Activated T-cell treated with anti-CD3 and anti-CD28 coated beads, Interleukin-2, amount 50 U/mL, for 72 hours (primary cell): ENCODE measurements at places on chromosomes 6 and 20. TPM values are rescaled to one million over a fixed set of nuclear protein-coding genes. Genes with fewer than 3 reads are reported as not detected.
A peak's percentile ranks its signal among the peaks of the same experiment; 100 is the strongest.

DNA sequence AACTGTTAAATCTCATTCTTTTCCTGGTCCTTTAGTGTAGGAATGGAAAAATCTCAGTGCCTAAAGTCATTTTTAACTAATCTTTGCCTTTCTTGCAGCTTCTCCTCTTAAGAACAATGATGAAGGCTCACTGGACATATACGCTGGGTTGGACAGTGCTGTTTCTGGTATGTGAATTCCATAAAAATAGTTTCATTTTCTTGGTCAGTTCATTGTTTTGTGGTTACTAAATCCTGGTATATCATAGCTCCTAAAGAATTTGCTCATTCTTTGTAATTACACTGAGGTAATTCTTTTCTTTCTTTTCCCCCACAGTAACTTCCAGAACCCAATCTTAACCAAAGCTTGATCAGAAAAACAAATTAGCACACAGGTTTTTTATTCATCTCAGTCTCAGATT is 23.4 kb downstream of the CASP8AP2 start:
- peaks cover 41% of the 10 kb centered on the region for H3K36me3 ChIP-seq
- DNase-seq: no peak
- no peaks in the 10 kb centered on the region for H3K27me3 ChIP-seq
- no peaks in the 10 kb centered on the region for H3K4me1 ChIP-seq
- H3K27ac ChIP-seq: peak overlapping the region; percentile 59
- H3K4me3 ChIP-seq: no peak overlapping the region

- H3K4me1 ChIP-seq: peaks cover 44% of the 10 kb centered on the region
- peaks cover 11% of the 10 kb centered on the region for H3K27me3 ChIP-seq
- H3K27ac ChIP-seq: no peak overlapping the region
- H3K36me3 ChIP-seq: no peaks in the 10 kb centered on the region
These were observed 47.3 kb upstream of the IL20RA start for GRCh38 chr6:137092018-137092417.

DNA sequence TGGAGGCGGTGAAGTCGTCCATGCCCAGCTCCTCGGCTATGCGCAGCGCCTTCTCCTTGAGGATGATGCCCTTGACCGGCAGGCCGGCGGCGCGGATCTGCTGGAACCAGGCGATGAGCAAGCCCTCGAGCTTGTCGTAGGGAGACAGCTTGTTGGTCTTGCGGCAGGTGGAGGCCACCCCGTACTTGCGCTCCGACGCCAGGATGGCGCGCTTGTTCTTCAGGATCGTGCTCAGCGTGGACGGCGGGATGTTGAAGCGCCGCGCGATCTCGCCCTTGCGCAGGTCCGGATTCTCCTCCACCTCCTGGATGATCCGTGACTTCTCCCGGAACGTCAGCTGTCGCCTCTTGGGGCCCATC is 435 bp downstream of the CENPB start:
- peak; percentile 57 for DNase-seq
- H3K36me3 ChIP-seq: peaks cover 2% of the 10 kb centered on the region
- H3K27ac ChIP-seq: peak overlapping the region; percentile 43
- peaks cover 61% of the 10 kb centered on the region for H3K4me1 ChIP-seq
- H3K27me3 ChIP-seq: no peaks in the 10 kb centered on the region
- peak overlapping the region; percentile 84 for H3K4me3 ChIP-seq

DNA sequence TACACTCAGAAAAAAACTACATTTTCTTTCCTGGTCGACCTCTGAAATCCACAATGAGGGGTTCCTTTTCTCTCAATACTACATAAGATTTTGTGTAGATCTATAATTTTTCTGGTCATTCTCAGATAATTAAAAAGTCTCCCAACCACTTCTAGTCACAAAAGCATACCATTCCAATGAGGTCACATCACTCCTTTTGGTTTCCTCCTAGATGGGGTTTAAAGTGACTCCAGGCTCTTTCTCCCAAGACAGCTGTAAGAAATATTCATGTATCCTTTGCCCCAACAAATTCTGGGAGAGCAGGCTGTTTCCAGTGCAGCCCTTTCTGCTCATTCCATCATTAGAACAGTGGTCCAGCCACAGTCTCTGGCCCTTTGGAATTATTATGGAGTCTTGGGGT is 43.1 kb upstream of the BEND6 start:
- peaks cover 6% of the 10 kb centered on the region for H3K27me3 ChIP-seq
- DNase-seq: no peak
- no peak overlapping the region for H3K27ac ChIP-seq
- no peaks in the 10 kb centered on the region for H3K4me1 ChIP-seq
- H3K4me3 ChIP-seq: no peak overlapping the region
- H3K36me3 ChIP-seq: no peaks in the 10 kb centered on the region

- no peak for DNase-seq
- peaks cover 7% of the 10 kb centered on the region for H3K36me3 ChIP-seq
- peaks cover 11% of the 10 kb centered on the region for H3K27me3 ChIP-seq
- H3K4me3 ChIP-seq: no peak overlapping the region
- H3K27ac ChIP-seq: no peak overlapping the region
These were observed 15.5 kb upstream of the ZFP57 start for GRCh38 chr6:29696147-29697125.

DNA sequence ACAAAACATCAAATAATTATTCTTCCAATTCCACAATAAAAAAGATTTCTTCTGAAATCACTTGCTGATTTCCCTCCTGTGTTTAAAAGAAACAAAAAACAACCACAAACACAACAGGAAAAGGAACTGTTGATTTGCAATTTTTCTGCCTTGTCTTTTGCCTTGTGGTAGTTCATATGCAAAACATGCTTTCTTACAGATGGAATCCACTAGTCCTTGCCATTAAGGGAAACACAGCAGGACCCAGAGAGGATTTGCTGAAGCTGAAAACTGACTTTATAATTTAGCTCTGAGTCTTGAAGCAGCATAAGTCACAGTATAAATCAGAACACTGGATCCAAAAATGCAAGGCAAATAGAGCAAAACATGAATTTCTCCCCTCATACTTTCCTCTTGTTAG is 328.8 kb downstream of the PHF3 start:
- no peak overlapping the region for H3K4me3 ChIP-seq
- H3K36me3 ChIP-seq: no peaks in the 10 kb centered on the region
- no peak overlapping the region for H3K27ac ChIP-seq
- no peaks in the 10 kb centered on the region for H3K27me3 ChIP-seq

Gene SHLD1
- total RNA-seq: 10.1 TPM

Gene PTPRT
- total RNA-seq: not detected

Gene NHLRC1
- 0.14 TPM for total RNA-seq

Gene PPP2R5D
- 51.3 TPM for total RNA-seq

Gene GSTA2
- not detected for total RNA-seq

DNA sequence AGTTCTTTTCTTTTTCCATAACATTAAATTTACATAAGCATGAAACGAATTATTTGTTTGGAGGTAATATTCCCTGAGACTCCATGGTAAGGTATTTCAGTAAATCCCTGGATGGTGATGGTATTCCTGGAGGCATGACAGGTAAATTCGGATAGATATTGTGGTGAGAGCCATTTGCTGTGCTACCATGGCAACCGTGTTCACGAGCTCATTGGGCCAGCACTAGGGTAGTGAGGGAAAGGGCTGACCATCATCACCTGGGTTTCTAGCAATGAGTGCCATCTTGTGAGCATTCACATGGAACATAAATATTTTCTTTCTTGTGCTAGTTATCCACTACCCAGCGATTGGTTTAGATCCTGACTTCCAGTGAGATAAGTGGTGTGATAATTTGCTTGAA is 51.9 kb upstream of the GNRH2 start:
- H3K4me1 ChIP-seq: peaks cover 24% of the 10 kb centered on the region
- H3K4me3 ChIP-seq: no peak overlapping the region
- H3K27ac ChIP-seq: no peak overlapping the region
- no peaks in the 10 kb centered on the region for H3K27me3 ChIP-seq

DNA sequence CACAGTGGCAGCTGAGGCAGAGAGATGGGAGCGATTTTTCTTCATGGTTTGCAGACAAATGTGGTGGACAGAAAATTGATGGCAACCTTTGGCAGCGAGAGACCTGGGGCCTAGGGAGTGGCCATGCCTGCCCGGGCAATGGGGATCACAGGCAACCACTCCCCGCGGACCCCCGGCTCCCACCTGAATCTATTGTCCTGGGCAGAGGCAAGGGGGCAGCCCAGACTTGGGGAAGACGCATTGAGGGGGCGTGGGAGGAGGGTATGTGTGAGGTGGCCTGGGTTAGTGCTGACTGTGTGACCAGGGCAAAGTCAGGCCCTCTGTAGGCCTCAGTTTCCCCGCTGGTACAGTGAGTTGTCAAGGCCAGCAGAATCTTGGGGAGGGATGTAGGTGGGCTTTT is 53.6 kb upstream of the BLCAP start:
- no peak overlapping the region for H3K4me3 ChIP-seq
- peaks cover 2% of the 10 kb centered on the region for H3K36me3 ChIP-seq
- no peaks in the 10 kb centered on the region for H3K4me1 ChIP-seq

Gene MYBL2
- 76.9 TPM for total RNA-seq

Gene RXRB
- total RNA-seq: 55.6 TPM

DNA sequence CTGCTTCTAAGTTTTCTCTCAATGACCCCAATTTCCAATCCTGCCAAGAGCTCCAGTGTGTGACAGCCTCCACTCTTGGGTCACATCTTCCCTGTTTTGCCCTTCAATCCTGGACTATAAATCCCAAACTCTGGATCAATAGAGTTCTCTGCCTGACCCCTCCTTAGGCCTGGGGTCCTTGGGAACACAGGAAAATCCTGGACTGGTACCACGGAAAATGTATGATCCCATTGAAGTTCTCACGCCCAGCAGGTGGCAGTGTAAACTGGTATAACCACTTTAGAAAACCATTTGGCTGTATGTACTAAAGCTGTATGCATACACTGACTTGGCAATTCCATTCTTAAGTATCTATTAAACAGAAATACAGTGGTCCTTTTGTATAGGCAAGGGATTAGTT is 98.0 kb downstream of the SNAP25 start:
- no peak overlapping the region for H3K27ac ChIP-seq
- no peaks in the 10 kb centered on the region for H3K36me3 ChIP-seq
- H3K27me3 ChIP-seq: peaks cover 30% of the 10 kb centered on the region
- no peak for DNase-seq

DNA sequence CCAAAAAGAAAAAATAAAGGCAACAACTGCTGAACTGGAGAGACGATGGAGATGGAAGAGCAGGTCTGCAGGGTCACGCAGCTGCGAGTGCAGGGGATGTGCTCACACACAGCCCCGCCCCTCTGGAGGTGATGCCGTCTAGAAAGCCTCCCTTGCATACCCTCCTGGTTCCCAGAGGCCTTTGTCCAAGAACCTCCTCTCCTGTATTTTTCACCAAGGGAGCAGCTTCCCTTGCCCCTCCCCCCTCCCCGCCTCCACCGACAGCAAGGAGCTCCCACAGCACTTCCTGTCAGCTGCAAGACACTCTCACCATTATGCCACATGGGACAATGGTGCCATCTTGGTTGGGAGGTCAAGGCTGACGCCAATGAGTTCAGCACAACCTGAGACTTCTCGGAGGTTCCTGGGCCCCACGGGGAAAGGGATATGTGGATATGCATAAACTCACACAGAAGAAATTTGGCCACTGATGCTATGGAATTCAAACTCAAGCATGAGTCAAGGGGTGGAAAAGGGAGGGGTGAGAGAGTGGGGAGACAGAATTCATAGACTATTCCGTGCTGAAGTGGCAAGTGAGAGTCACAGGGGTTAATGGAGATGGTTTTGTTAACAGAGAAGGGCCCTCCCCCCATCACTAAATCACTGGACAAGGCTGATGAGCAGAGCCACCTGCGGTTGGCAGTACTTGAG is 132.9 kb downstream of the SCML4 start:
- H3K4me3 ChIP-seq: no peak overlapping the region
- H3K36me3 ChIP-seq: no peaks in the 10 kb centered on the region
- H3K27me3 ChIP-seq: no peaks in the 10 kb centered on the region
- no peak overlapping the region for H3K27ac ChIP-seq
- peaks cover 7% of the 10 kb centered on the region for H3K4me1 ChIP-seq

DNA sequence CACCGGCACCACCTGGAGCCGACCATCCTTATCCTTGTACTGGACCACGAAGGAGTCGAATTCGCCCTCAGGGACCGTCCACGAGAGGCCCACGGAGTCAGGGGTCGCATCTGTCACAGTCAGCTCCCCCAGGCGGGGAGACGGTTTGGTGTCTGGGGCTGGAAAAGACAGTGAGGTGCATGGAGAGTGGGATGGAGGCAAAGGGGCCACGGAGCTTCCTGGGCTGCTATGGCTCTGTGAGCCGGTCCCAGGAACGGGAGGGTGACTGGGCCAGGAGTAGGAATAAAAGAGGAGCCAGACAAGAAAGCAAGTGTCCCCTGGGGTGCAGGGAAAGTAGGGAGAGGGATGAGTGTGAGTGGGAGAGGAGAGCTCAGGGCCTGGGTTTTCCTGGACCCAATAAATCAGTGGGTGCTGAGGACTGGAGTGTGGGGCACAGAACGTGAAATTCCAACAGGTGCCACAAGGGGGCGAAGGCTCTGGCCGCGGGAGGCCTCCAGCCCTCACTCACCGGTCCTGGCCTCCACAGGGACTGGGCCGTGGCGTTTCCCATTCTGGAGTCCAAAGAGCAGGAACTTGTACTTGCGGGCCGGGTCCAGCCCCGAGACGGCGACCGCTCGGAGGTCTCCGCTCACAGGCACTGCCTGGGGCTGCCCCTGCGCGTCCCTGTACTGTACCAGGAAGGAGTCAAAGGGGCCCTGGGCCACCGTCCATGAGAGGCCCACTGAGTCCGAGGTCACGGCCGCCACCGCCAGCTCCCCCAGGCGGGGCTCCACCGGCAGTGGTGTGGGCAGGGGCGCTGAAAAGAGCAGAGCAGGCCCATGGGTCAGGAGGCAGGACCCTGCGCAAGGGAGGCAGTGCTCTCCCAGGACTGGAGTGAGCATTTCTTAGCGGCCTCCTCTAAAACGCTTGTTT is 9.9 kb downstream of the CYP21A2 start:
- H3K4me3 ChIP-seq: no peak overlapping the region
- no peaks in the 10 kb centered on the region for H3K36me3 ChIP-seq
- no peak overlapping the region for H3K27ac ChIP-seq
- no peaks in the 10 kb centered on the region for H3K4me1 ChIP-seq
- DNase-seq: peak; percentile 76

Gene PSMB1
- total RNA-seq: 174 TPM

Gene SPATA25
- 0.90 TPM for total RNA-seq

DNA sequence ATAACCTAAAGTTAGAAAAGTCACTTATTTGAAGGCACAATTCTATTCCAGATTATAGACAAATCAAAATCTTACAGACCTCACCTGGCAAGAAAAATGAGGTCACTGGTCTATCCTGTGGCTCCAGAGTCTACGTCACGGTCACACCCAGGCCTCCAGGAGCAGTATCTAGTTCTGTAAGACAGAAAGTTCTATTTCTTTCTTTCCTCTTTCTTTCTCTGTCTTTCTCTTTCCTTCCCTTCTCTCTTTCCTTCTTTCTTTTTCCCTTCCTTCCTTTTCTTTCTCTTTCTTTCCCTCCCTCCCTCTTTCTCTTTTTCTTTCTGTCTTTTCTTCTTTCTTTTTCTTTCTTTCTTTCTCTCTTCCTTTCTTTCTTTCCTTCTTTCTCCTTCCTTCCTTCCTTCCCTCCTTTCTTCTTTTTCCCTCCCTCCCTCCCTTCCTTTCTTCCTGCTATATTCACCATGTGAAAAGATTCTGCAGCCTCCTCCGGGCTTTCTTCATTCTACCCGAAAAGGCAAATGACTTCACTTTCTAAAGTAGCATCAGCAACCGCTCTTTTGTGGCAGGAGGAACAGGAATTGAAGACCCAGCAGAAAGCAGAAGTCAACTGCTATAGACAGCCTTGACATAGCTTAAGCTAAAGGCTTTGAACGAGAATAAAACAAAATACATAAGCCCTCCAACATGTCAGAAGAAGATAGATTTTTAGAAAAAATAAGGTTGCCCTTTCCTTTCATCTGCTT is 83.9 kb upstream of the SIRPG start:
- peak overlapping the region; percentile 6 for H3K4me3 ChIP-seq
- no peak for DNase-seq
- peaks cover 17% of the 10 kb centered on the region for H3K4me1 ChIP-seq
